CD8-positive, alpha-beta memory T cell (primary cell): ENCODE measurements at places on chromosomes 5 and 9. TPM values are rescaled to one million over a fixed set of nuclear protein-coding genes. Genes with fewer than 3 reads are reported as not detected.
A peak's percentile ranks its signal among the peaks of the same experiment; 100 is the strongest.

Gene CTNND2
- not detected for polyA plus RNA-seq

Gene DAPK1
- polyA plus RNA-seq = not detected

Gene UBAP1
- 50.2 TPM for polyA plus RNA-seq

Gene EIF4EBP3
- 22.2 TPM for polyA plus RNA-seq

Gene FGFR4
- polyA plus RNA-seq = 0.29 TPM

Gene ZNF658
- polyA plus RNA-seq = 1.1 TPM

Gene STPG3
- polyA plus RNA-seq = not detected

Gene UBTD2
- 3.0 TPM for polyA plus RNA-seq

DNA sequence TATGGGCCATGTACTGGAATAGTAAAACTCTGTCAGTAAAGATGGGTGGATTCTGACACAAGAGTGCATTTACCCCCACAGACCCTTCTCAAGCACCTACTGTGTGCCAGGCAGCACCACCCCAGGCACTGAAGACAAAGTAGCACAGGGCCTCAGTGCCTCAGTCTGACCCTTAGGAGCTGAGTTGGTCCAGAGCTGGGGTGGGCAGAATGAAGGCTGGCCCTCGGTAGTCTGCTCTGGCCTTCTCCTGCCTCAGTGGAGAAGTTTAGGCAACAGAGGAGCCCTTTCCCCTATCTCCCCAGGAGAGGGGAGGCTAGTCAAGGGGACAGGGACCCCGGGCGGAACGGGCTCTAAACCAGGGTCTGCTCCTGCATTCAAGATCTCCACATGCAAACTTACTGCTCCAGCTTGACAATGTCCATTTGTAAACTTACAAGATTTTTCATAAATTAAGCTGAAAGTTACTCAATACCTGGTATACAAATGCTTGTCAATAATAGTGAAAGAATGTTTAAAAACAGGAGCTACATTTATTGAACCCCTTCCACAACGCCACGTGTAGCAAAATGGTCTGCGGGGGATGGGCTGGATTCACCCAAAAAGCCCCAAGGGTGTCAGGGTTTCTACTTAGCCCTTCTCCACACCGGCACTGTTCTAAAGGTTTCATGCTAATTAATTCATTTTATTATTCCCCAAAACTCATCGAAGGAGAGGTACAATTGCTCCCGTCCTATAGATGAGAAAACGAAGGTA, 1.5 kb downstream of the VDAC1 start:
- DNase-seq = no peak

DNA sequence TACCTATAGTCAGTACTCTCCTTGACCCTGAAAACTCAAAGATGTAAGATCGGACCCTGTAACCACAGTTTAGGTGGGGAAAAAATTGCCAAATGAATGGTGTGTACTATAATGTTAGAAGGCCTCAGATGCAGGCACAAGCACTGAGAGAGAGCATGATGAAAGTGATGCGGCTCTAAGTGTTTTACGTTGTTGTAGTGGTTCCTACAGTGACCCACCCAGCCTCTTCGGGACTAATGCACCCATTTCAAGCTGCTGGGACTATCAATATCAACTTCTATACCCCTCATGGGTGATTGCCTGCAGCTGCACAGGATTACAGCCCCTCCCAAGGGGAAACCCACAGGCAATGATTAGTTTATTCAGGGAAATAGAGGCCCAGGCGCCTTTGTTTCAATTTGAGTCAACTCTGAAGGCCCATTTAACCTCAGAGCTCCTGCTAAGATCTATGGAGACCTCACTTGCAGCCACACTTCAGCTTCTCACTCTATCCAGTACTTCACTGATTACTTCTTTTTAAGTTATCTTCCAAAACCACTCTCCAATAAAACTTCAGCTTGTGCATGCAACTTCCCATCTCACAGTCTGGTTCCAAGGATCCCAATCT, 340.7 kb downstream of the NR2F1-AS1 start:
- no peak for DNase-seq

DNA sequence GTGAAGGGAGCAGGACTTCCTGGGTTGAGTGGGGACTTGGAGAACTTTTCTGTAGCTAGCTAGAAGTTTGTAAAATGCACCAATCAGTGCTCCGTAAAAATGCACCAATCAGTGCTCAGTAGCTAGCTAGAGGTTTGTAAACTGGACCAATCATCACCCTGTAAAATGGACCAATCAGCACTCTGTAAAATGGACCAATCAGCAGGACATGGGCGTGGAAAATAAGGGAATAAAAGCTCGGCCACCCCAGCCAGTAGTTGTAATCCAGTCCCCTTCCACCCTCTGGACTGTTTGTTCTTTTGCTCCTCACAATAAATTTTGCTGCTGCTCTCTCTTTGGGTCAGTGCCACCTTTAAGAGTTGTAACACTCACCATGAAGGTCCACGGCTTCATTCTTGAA, 29.5 kb downstream of the SPATA31C2 start:
- DNase-seq = no peak

DNA sequence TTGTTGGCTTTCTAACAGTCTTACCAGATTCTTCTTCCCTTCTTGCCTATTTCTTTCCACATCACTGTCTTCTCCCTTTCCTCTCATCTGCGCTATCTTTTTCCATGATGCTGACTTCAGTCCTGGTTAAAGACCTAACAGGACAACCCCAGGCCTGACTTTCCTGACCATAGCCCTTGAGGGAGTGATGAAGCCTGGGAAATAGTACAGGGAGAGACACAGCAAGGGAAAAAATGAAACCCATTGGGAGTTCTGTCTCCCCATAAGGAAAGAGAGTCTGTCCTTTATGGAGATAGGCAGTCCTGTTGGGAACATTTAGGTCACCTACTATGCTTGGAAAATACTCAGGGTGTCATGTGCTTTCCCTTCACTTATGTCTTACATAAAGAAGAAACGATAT, 92.7 kb downstream of the GIN1 start:
- DNase-seq = no peak

- DNase-seq = no peak
These were observed 246.6 kb downstream of the HSPA4 start for GRCh38 chr5:133298447-133298846.

DNA sequence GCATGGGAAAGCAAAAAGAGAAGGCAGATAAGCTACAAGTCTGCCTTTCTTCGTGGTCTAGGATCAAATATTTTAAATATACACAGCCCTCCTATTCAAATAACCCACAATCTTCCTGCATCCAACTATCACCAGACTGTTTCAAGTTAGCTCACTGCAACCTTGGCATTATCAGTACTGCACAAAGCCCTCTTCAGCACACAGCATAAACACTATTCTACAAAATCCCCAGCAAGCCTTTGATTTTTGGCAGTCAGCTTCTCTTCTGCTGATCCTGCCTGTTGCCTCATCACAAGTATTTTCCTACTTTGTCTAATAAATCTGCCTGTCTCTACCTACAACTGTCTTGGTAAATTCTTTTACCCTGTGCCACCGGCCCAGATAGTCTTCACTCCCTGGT, 142.9 kb downstream of the COX7C start:
- no peak for DNase-seq

- DNase-seq = peak; percentile 38
These were observed 40.0 kb upstream of the CDK5RAP2 start for GRCh38 chr9:120619751-120620655.

GRCh38 chr5:51484326-51484725, 101.1 kb downstream of the ISL1 start:
- DNase-seq = no peak

- DNase-seq = no peak
These were observed 81.9 kb downstream of the RAPGEF1 start for GRCh38 chr9:131657940-131658339.

- DNase-seq = no peak
These were observed 91.1 kb upstream of the CEP78 start for GRCh38 chr9:78144663-78145377.

- DNase-seq = no peak
These were observed 29.2 kb downstream of the GARNL3 start for GRCh38 chr9:127293767-127294166.

- no peak for DNase-seq
These were observed 18.6 kb upstream of the ADRB2 start for GRCh38 chr5:148807851-148808250.

- DNase-seq = no peak
These were observed 141.8 kb downstream of the DOCK2 start for GRCh38 chr5:169778622-169779596.

DNA sequence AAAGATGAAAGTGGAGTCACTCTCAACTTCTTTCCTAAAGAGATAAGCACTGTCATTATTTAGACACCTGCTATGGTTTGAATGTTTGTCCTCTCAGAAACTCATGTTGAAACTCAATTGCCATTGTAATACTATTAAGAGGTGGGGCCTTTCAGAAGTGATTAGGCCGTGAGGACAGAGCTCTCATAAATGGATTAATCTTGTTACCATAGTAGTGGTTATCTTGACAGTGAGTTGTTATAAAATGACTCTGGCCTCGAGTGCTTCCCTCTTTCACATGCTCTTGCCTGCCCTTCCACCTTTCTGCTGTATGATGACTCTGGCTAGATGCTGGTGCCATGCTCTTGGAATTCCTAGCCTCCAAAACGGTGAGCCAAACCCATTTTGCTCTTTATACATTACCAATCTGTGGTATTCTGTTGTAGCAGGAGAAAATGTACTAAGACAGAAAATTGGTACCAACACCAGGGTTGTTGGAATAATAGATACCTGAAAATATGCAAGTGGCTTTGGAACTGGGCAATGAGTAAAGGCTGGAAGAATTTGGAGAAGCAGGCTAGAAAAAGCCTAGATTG, 38.0 kb downstream of the GDA start:
- no peak for DNase-seq

GRCh38 chr5:98727686-98728085, 45.8 kb upstream of the RGMB start:
- no peak for DNase-seq

GRCh38 chr5:10827571-10827970, 66.5 kb upstream of the DAP start:
- DNase-seq = no peak

DNA sequence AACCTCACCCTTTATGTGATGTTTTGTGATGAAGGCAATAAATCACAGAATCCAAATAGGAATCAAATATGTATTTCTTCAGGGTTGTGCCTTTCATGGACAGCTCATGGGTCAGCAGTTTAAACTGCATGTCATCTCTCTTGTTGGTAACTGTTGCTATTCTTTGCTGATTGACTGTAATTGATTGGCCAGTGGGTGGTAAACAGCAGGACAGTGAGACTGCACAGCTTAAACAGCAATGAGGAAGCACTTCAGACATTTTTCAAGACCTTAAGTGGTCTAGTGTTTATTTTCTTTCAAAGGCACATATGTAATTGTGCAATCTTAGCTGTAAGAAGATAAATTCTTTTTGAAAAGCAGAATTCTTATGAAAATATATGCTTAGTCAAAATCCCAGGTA, 260.5 kb downstream of the COX7C start:
- no peak for DNase-seq
